ENCODE measurements at places on chromosomes 11 and 22.

DNA sequence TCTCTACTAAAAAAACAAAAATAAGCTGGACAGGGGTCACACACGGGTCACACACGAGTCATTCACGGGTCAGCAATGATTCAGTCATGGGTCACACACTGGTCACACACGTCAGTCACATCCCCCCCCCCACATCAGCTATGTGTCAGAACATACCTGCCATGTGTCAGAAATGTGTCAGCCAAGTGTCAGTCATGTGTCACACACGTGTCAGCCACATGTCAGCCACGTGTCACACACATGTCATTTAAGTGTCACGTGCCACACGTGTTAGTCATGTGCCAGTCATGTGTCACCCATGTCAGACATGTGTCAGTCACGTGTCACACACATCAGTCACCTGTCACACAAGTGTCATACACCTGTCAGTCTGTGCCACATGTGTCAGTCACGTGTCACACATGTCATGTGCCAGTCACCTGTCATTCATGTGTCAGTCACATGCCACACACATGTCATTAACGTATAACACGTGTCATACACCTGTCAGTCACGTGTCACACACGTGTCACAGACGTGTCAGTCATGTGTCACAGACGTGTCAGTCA lies 28.7 kb upstream of the MMP20 start:
- DNase-seq = no peak

DNA sequence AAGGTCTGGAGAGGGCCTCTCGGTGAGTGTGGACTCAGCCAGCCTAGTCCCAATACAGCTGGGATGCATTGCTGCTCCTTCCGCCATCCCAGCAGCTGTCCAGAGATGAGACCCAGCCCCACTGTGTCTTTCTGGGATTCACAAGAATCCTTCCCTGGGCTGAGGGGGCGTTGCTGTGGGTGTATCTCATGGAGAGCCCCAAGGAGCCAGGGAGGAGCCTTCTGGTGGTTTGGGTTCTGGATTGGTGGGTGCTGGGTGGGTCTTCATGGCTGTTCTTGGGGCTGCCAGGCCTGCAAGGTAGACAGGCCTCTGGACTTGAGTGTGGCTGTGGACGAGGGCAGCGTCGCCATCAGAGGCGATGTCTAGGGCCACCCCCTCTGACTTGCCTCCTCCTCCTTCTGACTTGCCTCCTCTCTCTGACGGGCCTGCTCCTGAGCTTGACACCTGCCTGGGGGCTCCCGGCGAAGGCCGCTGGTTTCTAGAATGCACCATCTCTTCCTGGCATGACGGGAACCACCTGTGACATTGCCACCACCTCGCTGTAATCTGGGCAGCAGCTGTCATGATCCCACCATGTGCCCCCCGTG lies 17.2 kb downstream of the KCNQ1 start:
- no peak for DNase-seq

DNA sequence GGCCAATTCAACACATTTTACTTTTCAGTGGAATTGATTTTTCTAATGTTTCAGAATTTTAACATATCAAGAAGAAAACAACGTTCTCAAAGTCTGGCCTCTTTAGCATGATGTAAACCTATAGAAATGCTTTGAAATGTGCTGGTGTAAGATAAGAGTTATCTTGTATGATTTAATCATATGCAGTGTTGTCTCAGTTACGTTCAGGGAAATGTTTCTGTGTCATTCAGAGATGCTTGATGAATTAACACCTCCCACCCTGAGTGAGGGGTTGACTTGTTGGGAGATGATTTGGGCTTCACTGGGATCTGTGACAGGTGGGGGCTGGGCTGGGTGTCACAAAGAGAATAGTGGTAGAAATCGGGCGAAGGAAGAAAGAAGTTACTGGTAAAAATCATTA lies 15.7 kb upstream of the MYO18B start:
- DNase-seq = no peak

- DNase-seq = no peak
These were observed 72.5 kb upstream of the UCP3 start for GRCh38 chr11:74081428-74081827.

GRCh38 chr11:97078443-97078842 lies 688.6 kb downstream of the JRKL start:
- no peak for DNase-seq

DNA sequence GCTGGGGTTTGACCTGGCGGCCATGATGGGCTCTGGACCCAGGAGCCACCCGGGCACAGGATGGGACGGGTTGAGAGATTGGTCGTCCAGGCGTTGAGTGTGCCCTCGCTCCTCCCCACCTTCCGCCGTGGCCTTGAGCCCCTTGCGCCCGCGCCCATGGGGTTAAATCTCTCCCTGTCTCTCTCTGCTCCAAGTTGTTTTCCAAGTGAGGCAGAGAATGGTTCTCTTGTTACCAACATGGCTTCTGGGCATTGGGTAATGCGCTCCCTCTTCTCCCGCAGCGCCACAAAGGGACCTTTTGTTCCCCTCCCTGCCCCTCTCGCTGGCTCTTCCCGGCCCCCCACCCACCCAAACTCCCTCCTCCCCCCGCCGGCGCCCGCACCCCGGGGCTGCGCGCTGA lies 18.8 kb upstream of the PICK1 start:
- peak; percentile 79 for DNase-seq
